ENCODE measurements at places on chromosomes 7 and 10.

DNA sequence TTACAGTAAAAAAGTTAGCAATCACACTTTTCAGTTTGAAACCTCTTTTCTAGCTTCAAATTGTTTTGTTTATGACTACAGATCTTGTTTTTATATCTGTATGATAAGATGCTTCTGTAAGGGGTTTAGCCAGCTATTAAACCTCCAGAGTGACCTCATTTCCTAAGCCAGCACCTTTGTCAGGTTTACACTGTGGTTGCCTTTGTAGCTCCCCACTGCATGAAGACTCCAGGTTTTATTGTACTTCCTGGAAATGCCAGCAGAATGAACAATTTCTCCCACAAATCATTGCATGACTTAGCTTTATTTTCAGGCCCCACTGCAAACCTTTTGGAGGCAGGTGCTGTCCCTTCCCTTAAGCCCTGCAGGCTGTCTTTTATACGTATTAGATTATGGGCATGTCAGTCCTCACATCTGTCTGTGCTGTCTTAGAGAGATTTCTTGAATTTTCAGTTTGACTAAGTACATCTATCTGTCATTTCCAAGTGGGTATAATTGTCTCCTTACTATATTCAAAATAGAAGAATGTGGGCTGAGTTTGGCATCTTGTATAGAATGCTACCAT is 8.2 kb upstream of the AGR3 start:
- H3K36me3 ChIP-seq, result no peaks in the 10 kb centered on the region
- H3K4me3 ChIP-seq, result no peak overlapping the region
- H3K27me3 ChIP-seq, result peaks cover 7% of the 10 kb centered on the region
- no peak for DNase-seq
- H3K4me1 ChIP-seq, result peaks cover 10% of the 10 kb centered on the region

DNA sequence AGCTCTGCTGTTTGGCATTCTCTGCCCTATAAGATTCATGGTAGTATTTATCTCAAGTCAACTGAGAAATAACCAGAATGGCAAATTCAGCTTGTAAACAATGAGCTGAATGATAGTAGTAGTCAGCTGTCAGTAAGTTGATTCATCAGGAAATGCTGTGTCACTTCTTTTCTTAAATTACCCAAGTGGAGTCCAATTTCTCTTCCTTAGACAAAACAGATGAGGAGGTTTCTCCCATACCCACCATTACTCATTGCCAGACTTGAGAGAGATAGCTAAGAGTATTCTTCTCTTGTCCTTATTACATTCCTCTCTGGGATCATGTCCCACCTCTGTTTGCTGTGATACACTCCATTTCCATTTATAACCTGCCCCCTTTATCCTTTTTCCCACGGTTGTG is 159.8 kb upstream of the STEAP1 start:
- no peak overlapping the region for H3K27ac ChIP-seq
- H3K4me1 ChIP-seq, result no peaks in the 10 kb centered on the region
- no peak overlapping the region for H3K4me3 ChIP-seq
- H3K36me3 ChIP-seq, result no peaks in the 10 kb centered on the region

GRCh38 chr7:81956520-81956919 is 186.7 kb upstream of the HGF start:
- no peak for DNase-seq
- no peak overlapping the region for H3K27ac ChIP-seq
- no peaks in the 10 kb centered on the region for H3K36me3 ChIP-seq
- H3K4me1 ChIP-seq, result no peaks in the 10 kb centered on the region
- H3K27me3 ChIP-seq, result no peaks in the 10 kb centered on the region
- H3K4me3 ChIP-seq, result no peak overlapping the region

- peak overlapping the region; percentile 75 for H3K4me3 ChIP-seq
- peaks cover 36% of the 10 kb centered on the region for H3K36me3 ChIP-seq
- H3K27me3 ChIP-seq, result no peaks in the 10 kb centered on the region
- DNase-seq, result no peak
- H3K4me1 ChIP-seq, result peaks cover 31% of the 10 kb centered on the region
- peak overlapping the region; percentile 90 for H3K27ac ChIP-seq
These were observed 57.7 kb downstream of the PRTFDC1 start for GRCh38 chr10:24894728-24895127.

Data from activated naive CD8-positive, alpha-beta T cell treated with anti-CD3 and anti-CD28 coated beads, Interleukin-2, amount 10 ng/mL, durations not matched to agents 7 days and 5 days (primary cell).